ENCODE measurements at places on chromosomes 5 and 9.

DNA sequence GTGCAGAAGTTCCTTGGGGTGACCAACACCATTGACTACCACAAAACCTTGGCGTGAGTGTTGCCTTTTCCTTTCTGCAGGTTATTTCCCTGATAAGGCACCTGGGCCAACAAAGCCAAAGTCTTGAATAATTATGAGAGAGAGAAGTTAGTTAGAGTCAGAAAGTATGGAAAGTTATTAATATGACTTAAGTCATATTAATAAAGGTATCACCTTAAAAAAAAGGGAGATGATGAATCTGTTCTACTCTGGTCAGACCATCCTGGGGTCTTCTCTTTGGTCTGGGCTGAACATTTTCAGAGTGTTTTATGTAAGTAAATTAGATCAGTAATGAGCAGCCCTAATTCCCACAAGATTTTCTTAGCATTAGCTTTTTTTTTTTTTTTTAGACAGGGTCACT, 41.8 kb downstream of the NDST1 start:
- DNase-seq, result no peak

DNA sequence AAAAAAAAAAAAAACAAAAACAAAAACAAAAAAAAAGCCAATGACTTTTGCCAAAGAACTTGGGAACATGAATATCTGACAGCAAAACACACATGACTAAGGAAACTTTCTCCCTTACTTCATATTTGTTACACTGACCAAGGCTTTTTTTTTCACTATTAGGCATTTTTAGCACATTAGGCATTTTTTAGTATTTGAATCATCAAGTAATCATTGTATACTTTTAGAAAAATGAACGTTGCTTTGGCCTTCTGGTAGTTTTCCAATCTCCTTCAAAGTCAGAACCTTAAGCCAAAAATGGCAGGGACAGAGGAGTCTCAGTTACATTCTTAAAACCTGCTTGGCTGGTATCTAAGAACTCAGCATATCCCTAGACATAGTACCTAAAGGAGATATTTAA, 19.3 kb downstream of the NREP start:
- no peak for DNase-seq

DNA sequence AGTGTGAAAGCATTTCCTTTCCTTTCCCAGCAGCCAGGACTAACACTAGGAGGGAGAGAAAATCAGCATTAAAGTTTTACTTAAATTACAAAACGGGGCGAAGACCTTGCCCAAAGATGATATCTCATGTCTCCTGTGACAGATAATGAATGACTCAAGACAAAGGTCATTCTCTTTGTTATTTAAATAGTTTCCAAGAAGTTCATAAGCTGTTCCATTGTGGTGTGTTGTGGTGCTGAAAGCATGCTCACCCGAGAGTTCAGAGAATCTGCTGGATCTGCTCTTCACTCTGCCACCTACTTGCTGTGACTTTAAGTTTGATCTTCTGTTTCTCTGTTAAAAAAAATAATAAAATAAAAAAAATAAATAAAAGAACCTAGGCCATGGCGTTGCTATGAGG, 265.9 kb upstream of the NR4A3 start:
- no peak for DNase-seq

DNA sequence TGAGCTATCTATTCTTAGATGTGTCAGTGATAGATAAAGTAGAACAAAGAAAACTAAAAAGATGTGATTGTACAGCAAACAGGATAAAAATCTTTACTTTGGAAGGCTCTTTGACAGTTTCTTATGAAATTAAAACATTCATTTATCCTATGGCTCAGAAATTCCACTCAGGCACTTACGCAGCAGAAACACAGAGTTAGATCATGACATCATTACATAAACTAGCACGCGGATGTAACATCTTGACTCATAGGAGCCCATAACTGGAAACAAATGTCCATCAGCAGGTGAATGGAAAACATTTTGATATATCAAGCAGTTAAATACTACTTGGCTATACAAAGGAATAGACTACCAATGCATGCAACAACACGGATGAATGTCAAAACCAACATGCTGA, 45.3 kb downstream of the ICE1 start:
- no peak for DNase-seq

DNA sequence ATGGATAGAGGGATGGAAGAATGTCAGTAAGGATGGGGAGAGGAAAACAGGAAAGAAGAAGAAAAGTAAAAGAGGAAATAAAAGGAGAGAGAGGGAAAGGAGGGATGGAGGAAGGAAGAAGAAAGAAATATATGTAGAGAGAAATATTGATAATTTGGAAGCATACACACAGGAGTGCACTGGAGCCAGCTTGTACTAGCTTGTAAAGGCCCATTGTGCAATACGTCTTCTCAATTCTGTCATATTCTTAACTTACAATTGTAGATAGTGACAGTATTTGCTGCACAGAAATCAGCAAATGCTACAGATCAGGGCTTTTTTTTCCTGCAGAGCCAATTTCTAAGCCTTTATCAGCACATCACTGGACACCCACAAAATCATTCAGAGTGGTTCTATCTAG, 458.8 kb upstream of the WWC1 start:
- no peak for DNase-seq

Measured in A172 (cell line).